ENCODE measurements at places on chromosomes 4 and X. TPM values are rescaled to one million over a fixed set of nuclear protein-coding genes. Genes with fewer than 3 reads are reported as not detected.

The MAGEB16 gene
- not detected for total RNA-seq

The SLC16A2 gene
- total RNA-seq: 0.70 TPM

The HPRT1 gene
- 24.7 TPM for total RNA-seq

The EDA gene
- total RNA-seq: 3.1 TPM

The GPR82 gene
- not detected for total RNA-seq

The VEGFD gene
- total RNA-seq: 0.17 TPM

The GDPD2 gene
- 0.17 TPM for total RNA-seq

The MAGEA12 gene
- not detected for total RNA-seq

The STS gene
- total RNA-seq: 6.1 TPM

The KLHL15 gene
- total RNA-seq: 10.0 TPM

The PF4V1 gene
- 0.34 TPM for total RNA-seq

The MED14 gene
- total RNA-seq: 37.2 TPM

The DCHS2 gene
- total RNA-seq: 0.17 TPM

The SMIM10L2A gene
- 0.70 TPM for total RNA-seq

The RASL11B gene
- not detected for total RNA-seq

The SSR4 gene
- total RNA-seq: 75.9 TPM

The MAGEA4 gene
- total RNA-seq: not detected

The LUZP4 gene
- not detected for total RNA-seq

The CYP4V2 gene
- 5.8 TPM for total RNA-seq

The SLIT2 gene
- total RNA-seq: 0.34 TPM

The AFF2 gene
- not detected for total RNA-seq

The FGFR3 gene
- 1.4 TPM for total RNA-seq

The ARX gene
- total RNA-seq: not detected

The ARHGAP6 gene
- 0.17 TPM for total RNA-seq

The NXF2 gene
- total RNA-seq: not detected

Measured in dermis blood vessel endothelial cell (primary cell).